ENCODE measurements at places on chromosomes 6 and 20.

DNA sequence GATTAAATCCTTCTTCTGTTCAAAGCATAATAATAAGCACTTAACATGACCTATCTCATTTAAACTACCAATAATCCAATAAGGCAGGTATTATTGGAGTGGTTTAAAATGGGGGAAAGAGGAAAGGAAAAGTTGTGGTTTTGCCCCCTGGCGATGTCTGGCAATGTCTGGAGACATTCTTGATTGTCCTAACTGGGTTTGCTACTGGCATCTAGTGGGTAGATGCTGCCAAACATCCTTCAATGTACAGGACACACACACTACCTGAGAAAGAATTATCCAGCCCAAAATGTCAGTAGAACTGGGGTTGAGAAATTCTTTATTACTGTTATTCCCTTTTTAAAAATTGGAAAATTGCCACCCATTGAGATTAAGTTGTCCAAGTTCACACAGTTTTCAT, 25.2 kb upstream of the SRSF6 start:
- no peak for DNase-seq

- DNase-seq: no peak
These were observed 326.9 kb downstream of the UBE3D start for GRCh38 chr6:82738773-82739172.

- DNase-seq: no peak
These were observed 53.9 kb downstream of the CDK19 start for GRCh38 chr6:110761371-110761770.

- no peak for DNase-seq
These were observed 1.1 kb upstream of the EYS start for GRCh38 chr6:65708162-65708561.

DNA sequence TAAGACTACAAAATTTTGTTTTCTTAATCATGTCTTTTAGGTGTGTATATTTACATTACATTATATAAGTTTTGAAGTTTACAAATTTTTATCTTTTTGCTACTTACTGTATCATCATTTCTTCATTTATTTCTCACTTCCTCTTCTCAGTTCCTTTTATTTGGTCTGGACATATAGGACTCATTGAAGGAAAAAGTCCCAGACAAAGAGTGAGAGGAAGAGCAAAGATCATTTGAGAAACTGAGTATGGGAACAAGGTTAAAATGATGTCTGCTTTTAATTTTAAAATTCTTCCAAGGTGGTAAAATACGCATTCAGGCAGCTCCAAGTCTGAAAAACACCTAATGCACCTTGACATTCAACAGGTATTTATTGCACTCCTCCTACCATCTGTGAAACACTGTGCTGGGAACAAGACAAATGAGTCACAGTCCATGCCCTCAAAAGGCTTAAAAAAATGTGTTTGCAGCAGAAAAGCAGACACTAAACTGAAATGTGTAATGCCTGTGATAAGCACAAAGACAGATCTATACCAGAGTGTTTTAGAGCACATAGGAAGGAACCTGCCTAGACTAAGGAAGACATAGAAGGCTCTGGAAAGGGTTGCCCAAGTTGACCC, 63.2 kb downstream of the PKIB start:
- DNase-seq: no peak

DNA sequence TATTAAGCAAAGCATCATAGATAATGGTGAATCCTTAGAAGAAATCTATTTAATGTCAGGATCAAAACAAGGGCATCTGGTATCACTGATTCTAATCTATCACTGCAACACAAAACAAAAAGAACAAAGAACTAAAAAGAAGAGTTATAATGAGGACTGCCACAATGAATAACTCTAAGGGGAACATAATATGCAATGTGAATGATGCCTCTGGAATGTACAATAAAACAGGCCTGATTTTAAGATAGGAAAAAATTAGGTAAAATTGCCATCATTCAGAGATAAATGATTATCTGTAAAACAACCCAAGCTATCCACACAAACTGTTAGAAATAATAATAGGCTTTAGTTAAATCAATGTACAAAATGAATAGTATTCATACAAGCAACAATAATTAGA, 936.7 kb upstream of the CITED2 start:
- no peak for DNase-seq

GRCh38 chr6:49911252-49911651, 44.9 kb upstream of the CRISP1 start:
- DNase-seq: no peak

GRCh38 chr6:3247255-3248146, 11.2 kb upstream of the PSMG4 start:
- DNase-seq: no peak

- no peak for DNase-seq
These were observed 765 bp downstream of the IRAK1BP1 start for GRCh38 chr6:78868116-78868515.

- DNase-seq: no peak
These were observed 36.3 kb upstream of the GATA5 start for GRCh38 chr20:62511915-62512610.

DNA sequence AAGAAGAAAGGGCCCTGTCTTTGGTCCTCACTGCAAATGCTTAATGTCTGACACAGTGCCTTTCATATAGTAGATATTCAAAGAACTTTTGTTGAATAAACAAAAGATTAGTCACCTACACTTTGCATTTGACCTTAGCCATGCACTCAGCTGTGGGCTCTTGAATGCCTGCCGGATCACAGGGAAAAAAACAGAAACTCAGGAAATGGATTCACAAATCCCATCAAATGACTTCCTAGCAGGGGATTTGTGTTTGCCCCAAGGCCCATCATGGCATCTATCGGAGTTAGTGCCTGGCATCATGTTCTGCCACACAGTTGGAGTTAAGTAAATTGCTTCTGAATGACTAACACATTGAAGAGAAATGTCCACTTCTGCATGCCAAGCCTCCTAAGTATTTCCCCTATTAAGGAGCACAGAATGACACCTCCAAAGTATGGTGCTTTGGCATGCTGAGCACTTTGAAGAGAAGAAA, 72.3 kb upstream of the DST start:
- DNase-seq: no peak

- DNase-seq: no peak
These were observed 13.5 kb upstream of the BAG2 start for GRCh38 chr6:57158658-57159057.

DNA sequence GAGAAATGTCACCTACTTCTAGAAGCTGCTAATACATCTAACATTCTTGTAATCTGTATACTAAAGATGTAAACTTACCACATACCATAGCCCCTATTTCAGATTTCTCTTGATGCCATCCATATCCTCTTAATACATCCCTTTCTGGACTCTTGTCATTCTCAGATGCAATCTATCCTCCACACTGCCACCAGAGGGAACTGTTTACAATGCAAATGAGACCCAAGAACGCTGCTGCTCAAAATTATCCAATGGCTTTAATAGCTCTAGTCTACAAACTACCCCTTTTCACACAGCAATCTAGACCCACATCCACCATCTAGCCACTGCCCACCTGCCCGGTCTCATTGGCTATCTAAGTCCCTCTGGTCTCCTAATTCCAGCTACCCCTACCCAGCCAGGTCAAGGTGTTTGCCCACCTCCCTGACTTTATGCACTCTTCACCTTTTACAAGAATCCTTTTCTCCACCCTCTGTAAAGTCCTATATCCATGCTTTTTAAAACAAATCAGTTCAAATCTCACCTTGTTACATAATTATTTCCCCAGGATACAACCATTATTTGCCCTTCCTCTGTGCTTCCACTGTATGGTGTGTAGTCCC, 14.8 kb downstream of the FAXC start:
- no peak for DNase-seq

DNA sequence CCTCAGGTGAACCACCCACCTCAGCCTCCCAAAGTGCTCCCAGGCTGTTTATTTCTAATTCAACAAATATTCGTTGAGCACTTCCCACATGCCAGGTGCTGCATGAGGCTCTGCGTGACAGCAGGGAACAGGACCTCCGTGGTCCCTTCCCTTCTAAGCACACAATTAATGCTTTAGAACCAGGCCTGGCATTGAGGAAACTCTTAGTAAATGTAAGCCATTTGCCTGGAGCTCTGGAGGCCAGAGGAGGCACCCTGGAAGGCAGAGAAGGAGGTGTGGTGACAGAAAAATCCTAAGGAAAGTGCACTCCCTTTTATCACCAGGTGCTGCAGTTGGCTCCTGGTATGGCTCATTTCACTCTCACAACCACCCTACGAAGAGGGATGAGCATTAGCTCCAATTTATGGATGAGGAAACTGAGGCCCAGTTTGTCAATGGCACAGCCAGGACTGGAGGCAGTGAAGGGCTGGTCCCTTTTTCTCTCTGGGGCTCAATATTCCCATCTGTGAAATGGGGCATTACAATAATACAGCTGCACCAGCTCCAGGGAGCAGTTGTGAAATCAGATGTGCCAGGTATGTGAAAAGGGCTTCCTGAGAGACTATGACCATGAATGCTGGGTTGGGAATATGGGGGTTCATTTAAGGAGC, 8.1 kb upstream of the ID1 start:
- no peak for DNase-seq
